Suprapubic skin (tissue), 4 donors: ENCODE measurements at places on chromosomes 11 and 22.

DNA sequence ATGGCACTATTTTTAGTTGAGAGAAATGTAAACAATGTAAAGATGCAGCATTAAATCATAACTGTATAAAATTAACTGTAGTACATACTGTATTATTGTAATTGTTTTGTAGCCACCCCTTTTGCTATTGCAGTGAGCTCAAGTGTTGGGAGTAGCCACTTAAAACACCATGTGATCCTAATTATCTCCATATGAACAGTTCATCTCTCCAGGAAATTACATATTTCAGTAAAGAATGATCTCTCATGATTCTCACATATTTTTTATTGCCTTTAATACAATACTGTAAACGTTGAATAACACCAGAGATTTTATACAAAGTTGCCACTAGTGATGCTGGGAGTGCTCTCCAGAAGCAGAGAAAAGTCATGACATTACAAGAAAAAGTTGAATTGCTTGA, 1768.6 kb downstream of the LRRC4C start:
- DNase-seq: no peak

DNA sequence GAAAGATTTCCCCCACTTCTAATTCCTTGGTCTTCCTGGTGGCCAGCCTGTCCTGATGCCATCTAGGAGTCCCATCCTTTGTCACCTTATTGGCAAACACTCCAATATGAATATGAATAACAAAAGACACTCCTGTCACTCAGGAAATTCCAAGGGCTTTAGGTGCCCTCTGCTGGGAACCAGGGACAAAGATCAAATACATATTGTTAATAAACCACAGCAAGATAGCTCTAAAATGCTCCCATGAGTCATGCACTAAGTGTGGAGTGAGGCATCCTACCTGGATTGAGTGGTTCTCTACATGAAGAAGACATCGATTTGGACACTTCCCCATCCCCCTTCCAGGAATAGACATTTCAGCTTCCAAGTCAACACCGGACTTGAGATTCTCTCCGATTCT, 823.6 kb downstream of the TBC1D22A start:
- DNase-seq: peak; percentile 11

DNA sequence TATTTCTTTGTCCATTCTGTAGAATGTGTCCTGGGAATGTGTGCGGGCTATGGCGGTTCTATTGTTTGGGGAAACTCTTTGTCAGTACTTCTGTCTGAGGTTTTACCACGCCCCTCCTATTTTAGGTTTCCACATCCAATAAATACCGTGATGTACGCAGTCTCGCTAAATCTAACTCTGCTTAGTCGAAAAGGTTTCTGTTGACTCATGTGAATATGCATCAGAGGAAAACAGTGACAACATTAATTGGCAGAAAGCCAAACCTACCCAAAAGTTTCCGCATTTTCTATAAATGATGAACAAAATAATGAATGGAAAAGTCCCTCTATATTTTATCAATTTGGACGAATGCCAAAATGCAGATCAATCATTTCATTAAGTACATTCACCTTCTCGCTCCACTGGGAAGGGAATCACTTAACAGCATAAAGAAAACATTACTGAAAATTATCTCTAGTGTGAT, 143.4 kb downstream of the MAML2 start:
- DNase-seq: no peak

- no peak for DNase-seq
Measured at GRCh38 chr11:78265326-78265725, 76.6 kb downstream of the USP35 start.

GRCh38 chr11:44750551-44751465, 24.0 kb downstream of the TSPAN18 start:
- peak; percentile 80 for DNase-seq

DNA sequence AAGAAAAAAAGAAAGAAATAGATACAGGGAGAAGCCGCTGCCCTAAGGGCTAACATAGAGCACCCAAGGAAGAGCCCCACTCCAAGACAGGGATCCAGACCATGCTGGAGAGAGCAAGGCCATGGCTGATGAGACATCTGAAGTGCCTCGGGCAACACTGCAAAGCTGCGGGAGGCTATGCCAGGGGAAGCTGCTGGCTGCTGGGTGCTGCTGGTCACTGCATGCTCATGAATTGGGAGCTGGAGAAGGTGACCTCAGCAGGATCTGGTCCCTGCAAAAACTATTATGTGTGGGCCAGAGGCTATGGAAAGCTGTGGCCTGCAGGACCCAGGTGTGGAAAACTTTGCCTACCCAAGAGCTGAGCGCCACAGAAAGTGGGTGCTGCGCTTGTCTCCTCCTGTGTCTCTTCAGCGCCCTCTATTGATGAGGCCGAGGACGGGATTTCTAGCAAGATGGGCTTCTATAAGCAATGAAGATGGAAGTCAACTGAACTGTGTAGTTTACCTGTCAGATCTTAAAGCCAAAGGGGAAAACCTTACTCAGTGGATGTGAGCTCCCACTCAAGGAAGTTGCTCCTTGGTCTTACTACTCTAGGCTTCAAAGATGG, 17.3 kb upstream of the SLC29A2 start:
- no peak for DNase-seq

DNA sequence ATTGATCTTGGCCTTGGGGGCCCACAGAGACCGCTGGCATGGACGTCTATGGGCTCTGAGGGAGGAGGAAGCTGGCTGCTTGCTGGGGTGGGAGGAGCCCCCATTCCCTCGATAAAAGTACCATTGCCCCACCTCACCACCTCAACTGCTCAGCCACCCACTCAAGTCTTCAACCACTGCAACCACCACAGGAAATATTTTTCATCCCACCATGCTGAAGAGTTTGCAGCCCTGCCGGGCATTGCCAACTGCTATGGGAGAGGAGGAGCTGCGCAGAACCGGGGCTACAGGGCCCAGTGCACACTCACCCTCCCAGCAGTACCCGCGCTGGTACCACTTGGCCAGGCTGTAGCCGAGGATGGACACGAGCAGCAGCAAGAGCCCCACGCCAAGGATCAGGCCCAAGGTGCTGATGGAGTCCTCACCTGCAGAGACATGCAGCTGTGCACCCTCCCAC, 29.2 kb downstream of the IL10RA start:
- DNase-seq: no peak

DNA sequence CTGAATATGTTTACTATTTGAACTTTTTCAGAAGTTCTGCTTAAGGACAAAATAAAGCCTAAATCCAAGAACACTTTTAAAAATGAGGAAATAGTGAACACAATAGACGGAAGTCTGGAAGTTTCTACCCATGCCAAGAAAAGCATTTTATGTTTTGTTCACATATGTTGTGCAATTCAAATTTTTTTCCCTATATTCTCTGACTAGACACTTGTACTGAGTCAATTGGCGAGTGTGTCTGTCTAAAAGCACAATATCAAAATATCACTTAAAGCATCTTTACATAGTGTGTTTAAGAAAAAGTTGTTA, 29.2 kb downstream of the INCENP start:
- no peak for DNase-seq

GRCh38 chr22:31738566-31738965, 11.4 kb downstream of the PRR14L start:
- no peak for DNase-seq

DNA sequence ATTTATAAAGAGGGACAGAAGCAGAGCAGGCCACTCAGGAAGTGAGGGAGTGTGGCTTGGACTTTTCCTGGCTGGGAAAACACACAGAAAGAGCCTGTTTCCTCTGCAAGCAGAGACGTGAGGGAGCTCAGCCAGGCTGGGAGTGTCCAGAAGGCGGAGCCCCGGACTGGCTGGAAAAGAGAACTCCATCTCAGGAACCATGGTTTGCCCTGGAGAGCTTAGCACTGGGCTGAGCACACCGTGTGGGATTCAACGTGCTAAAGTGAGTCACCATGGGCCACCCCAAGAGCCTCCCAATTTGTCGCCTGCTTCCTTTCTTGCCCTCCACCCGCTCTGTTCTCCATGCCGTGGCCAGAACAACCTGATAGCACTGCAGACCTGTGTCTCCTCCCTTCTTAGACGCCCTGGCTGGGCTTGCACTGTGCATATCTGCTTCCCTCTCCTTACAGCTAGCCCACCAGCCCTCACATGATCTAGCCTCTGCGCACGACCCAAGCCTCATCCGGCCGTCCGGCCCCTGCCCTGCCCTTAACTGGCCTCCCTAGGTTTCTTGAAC, 51.8 kb downstream of the GALNT18 start:
- no peak for DNase-seq

GRCh38 chr11:2452321-2453012, 7.7 kb downstream of the KCNQ1 start:
- DNase-seq: no peak

- no peak for DNase-seq
Measured at GRCh38 chr11:111737444-111738210, 28.6 kb downstream of the PPP2R1B start.

DNA sequence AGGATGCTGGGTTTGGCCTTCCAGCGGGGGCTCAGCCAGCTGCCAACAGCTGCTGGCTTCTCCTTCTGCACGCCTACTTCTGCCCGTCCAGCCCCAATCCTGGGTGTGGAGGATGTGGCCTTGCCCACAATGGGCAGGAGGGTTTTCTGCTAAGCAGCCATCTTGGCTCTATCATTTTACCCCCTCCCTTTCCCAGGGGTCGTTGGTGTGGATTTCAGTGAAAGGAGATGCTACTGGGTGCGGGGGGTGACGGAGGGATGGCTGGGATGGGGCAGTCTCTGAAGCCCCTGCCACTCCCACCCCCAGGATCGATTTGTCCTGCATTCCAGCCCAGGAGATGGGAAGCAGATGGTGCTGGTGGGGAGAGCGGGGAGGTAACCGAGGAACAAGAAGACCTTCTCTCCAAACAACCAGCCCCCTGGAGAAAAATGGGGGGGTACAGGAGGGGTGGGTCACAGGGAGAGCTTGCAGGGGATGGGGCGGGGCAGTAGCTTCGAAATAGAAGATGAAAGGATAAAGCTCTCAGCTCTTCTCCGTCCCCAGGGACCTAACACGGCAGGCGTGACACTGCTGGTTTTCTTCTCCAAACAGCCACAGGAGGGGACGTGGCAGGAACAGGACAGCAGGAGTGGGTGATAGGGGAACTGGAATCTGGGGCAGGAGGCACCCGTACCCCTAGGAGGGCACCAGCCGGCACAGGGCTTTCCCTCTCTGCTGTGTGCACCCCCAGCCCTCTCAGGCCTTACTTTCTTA, 68.9 kb downstream of the NECTIN1 start:
- no peak for DNase-seq

DNA sequence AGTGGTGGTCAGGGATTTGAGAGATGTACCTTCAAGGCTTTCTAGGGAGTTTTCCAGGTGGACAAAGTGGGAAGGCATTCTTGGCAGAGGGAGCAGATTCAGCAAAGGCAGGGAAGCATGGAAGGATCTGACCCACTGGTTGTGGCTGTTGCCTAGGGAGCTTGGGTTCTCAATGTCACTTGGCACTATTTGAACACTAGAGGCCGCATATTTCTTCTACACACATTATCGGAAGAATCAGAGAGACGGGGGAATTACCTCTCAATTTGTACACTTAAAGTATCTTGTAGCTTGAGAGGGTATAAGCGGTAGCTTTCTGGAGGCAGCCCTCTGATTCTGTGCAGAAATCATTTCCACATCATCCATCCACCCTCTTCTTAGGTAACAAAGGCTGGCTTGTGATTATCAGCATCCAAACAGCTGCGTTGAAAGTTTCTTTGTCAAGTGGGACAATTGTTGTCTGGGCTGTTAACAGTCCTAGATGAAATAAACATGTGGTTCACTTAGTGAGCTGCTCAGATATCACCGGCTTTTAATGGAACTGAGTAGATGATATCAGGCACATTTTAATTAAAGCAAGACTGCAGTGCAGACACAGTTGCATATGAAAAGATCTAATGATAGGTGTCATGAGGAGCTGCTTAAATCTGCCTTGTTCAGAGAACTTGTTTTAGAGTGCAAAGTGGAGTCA, 2.6 kb downstream of the NELL1 start:
- DNase-seq: no peak

- DNase-seq: peak; percentile 51
Measured at GRCh38 chr11:76661306-76661751, 9.2 kb downstream of the LRRC32 start.

DNA sequence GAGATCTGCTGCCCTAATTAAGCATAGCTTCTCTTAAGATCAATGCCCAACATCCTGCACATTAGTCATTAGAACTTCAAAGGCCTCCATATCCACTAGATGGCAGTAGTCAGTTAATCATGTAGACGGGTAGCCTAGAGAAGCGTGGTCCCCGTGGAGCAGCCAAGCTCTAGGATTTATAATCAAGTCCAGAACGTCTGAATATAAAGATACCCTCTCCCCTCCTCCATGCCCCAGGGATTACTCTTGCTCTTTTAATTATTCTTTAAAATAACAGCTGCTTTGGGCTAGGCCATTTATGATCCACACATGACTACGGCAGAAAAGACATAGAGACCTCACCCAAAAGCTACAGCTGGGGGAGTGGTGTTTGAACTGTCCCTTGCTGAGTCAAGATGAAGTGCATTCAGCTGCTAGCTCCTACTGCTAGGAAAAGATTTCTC, 327.6 kb upstream of the PLET1 start:
- DNase-seq: no peak

GRCh38 chr11:96567176-96567575, 177.4 kb downstream of the JRKL start:
- no peak for DNase-seq

GRCh38 chr22:48639896-48640748, 1187.6 kb downstream of the BRD1 start:
- no peak for DNase-seq

DNA sequence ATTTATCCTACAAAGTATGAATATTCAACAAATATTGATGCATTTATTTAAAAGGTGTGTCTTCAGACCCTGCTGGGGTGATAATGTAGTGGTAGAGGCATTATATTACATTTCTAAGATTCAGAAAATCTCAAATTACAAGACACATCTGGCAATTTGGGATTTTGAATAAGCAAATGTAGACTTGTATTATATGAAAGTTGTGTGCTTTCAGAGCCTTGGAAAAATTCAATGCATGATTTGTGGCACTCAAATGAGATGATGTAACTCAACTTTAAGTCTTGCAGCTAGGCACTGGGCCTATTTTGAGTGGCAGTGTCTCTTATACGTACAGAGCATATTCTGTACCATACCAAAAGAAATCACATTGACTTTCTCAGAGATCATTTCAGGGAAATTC, 214.4 kb downstream of the ETS1 start:
- no peak for DNase-seq
